GM23338 (cell line): ENCODE measurements at places on chromosomes 4 and X.

- DNase-seq, result peak; percentile 79
These were observed 50.4 kb downstream of the MGARP start for GRCh38 chr4:139229534-139230039.

- DNase-seq, result peak; percentile 41
These were observed 987 bp downstream of the FREM3 start for GRCh38 chr4:143699331-143700045.

- peak; percentile 76 for DNase-seq
These were observed 66.3 kb downstream of the TSPAN7 start for GRCh38 chrX:38627683-38628082.

DNA sequence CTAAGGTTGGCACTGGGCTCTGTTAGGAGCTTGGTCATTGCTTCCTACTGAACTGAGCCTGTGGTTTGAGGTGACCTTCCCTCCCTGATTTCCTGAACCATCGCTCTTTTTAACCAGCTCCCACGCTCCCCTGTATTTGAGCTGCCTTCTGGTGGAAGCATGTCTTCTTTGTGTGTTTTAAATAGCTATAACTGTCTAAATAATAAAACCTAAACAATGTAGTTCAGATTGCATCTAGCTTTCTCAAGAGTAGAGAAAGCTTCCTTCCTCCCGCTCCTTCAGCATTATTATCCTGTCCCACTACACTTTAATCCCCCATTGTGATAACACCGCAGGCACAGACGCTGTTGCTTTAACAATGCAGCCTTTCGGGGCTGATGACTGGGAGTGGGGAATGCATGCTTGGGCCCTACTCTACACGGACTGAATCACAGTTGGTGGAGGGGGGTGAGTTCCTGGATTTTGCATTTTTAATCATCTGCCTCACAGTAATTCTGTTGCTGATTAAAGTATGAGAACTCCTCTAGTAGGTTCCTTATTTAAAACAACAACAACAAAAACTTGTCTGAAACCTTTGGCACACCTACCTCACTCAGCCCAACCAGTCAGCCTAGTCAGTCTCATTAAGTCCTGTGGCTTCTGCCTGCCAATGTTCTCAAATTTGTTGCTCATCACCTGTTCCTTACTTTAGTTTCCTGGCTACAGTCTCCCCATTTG, 6.6 kb downstream of the SMS start:
- peak; percentile 53 for DNase-seq
